ENCODE measurements at places on chromosomes 4 and X.

DNA sequence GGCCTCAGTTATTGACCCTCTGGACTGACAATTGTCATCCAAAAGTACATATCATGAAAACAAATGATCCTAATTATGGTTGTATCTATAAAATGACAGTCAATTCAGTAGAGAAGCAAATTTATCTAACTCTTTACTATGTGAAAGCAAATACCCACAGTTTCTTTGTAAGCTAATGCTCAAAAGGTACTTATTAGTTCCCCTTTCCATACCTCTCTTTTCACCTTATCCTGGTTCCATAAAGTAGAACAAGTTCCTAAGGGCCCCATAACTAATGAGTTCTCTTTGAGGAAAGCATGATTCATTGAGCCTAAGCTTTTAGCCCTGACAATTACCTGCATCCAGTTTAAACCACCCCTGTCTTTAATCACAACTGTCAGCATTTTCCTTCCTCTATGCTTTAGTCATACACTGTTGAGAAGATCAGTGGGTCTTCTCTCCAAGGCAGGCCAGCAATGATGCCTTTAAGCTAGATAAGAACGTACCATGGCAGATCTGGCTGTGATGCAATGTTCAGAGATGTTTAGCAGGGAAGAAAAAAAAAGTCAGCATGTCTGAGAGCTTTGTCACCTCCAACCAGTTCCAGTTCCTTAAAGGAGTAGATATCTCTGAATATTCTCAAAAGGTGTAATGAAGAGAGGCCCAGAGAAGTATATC, 179.7 kb upstream of the RASGEF1B start:
- DNase-seq = no peak

DNA sequence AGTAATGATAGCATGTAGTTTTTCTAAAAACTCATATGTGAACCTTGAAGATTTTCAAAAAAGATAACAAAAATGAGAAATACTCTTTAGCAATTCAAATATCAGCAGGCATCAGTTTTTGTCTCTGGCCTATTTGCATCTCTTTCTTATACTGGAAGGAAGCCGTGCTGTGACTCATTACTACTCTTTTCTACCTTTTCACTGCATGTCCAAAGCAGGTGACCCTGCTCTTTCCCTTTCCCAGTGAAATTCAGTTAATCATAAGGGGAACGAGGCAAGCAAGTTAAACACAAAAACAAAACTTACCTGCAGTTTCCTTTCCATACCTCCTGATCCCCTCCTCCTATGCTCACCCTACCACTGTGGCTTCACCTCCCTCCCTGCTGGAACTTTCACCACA, 9.3 kb downstream of the SPATA4 start:
- DNase-seq = no peak

DNA sequence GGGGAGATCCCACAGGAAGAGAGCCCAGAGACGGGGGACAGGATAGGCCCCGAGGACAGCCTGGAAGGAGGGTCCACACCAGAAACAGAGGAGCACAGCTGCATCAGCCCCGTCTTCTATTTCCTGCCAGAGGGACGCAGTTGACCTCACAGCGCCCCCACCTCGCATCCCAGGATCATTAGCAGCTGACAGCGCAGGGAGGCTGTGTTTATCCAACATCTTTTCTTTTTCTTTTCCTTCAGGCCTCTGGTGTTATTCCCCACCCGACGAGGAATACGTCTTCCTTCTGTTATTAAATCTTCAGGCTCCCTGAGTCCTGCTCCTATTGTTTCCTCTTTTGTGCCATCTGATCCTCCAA, 75.4 kb downstream of the DCHS2 start:
- DNase-seq = no peak

- DNase-seq = no peak
These were observed 222.1 kb upstream of the GALNT7 start for GRCh38 chr4:172946503-172946902.

- no peak for DNase-seq
These were observed 28.3 kb upstream of the NKX6-1 start for GRCh38 chr4:84527391-84527790.

DNA sequence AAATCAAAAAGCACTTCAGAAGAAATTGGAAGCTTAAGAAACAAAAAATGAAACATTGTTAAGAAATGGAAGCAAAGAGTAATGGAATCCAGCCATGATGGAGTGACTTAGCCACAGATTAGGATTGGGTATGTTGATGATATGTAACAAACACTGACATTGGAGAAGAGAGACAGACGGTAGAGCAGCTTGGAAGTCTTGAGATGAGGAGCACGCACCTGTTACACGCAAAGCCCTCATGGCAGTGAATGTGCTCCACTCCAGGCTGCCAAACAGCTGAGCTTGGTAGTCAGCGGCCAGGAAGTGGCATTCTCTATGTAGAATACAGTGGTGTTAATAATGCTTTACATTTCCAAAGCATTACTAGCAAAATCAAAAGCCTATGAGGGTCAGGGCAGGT, 56.9 kb upstream of the GPRIN3 start:
- DNase-seq = no peak

DNA sequence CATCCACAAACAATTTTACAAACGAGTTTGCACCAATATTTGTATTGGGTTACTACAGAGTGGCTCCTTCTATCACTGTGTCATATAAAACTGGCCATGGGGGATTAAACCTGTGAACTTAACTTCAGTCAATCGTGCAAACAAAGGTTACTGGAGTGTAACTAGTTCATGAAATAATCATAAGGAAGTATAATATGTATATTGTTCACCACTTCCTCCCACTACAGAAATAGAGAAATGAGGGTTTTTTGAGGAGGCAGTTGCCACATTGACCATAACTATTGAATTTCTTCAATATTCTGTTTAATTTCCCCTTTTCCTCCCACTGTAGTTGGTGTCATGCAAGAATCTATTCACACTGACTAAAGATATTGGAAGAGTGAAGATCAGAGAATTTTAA, at the start of gene GPR82:
GPR82 (plus strand) TSS at position 356 of the 400 bp plus-strand sequence. CDS start 2,846 bp downstream, outside the sequence.
- no peak for DNase-seq

DNA sequence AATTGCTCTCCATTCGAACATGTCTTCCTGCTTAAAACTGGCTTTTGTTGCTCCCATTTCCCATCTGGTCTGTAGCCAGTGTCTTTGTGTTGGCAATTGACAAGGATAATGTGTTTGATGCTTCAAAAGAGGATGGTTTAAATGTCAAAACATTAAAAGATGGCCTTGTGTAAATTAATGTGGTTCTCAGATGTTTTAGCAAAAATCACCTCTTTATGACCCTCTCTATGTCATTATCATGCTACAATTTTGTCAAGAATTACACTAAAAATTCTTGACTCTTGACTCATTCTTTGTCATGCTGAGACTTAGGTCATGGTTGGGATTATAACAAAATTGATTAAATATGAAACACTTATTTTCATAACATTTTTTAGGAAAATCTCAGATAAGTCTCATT, 47.4 kb downstream of the TMEM131L start:
- DNase-seq = no peak

DNA sequence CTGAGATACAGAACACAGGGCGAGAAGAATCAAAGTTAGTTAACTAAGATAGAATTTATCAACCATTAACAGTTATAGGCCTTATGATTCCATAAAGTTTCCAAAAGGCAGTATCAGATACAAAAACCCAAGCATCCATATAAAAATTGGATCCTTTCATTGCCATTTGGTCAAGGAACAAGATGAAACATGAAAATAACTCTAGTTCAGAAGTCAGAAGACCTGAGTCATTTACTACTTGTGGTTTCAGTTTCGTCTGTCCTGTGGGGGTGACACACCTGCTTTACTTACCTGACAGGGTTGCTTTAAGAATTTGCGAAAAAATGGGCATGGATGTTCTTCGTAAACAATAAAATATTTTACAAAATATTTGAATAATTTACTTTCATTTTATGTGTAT, 130.8 kb downstream of the ANAPC10 start:
- DNase-seq = no peak

DNA sequence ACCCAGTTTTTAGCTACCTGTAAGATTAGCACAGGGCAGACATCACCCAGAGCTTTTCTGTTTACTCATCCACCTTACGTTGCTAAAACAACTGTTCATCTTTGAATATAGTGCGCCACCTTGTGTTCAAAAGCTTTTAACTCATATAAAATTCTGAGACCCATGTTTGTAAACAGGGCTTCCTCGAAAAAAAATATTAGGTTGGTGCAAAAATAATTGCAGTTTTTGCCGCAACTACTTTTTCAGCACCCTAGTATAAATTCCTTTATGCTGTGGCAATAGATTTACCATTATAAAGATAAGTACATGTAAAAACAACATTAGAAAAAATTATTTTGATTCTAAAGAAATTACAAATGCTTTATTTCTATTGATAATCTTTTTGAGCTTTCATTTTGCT, 147.9 kb downstream of the LRBA start:
- peak; percentile 16 for DNase-seq

DNA sequence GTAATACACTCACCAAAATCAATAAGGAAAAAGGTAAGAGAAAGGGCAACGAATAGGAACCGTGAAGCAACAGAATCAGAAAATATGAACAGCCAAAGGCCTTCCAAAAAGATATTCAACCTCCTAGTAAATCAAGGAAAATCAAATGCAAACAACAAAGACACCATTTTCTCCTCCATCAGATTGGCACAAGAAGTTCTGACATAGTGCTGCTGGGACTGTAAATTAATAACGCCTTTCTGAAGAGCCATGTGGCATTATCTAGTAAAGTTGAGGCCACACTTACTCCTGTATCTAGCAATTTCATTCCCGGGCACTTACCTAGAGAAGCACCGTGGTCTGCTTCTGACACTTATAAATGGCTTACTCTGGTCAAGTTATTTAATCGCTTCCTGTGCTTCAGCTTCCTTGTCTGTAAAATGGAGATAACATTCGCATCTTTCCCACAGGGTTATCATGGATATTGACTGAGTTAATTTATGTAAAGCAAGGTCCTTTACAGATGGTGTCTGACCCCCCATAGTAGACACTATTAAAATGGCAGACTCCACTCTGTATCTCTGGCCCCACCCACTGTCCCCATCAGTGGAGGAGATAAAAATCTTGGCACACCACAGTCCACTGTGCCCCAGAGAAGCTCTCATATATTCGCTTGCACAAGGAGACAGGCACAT, 20.5 kb upstream of the ENPP6 start:
- no peak for DNase-seq

GRCh38 chrX:53686151-53686885, at the start of gene HUWE1:
TSS of gene HUWE1 (minus strand) at chrX:53686719. CDS start at chrX:53654107, 32,612 bp downstream.
- DNase-seq = peak; percentile 74

- DNase-seq = no peak
These were observed 168.7 kb downstream of the NR3C2 start for GRCh38 chr4:148273501-148273986.

DNA sequence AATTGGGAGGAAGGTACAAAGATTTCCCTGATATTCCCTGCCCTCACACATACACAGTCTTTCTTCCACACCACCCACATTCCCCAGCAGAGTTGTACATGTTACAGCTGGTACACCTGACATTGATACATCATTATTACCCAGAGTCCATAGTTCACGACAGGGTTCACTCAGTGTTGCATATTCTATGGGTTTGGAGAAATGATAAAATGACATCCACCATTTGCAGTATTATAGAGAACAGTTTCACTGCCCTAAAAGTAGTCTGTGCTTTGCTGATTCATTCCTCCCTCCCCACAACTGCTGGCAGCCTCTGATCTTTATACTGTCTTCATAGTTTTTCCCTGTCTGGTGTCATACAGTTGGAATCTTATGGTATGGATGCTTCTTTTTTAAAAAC, 15.0 kb downstream of the AGA start:
- DNase-seq = no peak

- no peak for DNase-seq
These were observed 440.2 kb downstream of the INPP4B start for GRCh38 chr4:142405695-142406498.

- DNase-seq = no peak
These were observed 91.8 kb upstream of the HPRT1 start for GRCh38 chrX:134368126-134368525.

- no peak for DNase-seq
These were observed 23.8 kb downstream of the STARD8 start for GRCh38 chrX:68671221-68671620.

DNA sequence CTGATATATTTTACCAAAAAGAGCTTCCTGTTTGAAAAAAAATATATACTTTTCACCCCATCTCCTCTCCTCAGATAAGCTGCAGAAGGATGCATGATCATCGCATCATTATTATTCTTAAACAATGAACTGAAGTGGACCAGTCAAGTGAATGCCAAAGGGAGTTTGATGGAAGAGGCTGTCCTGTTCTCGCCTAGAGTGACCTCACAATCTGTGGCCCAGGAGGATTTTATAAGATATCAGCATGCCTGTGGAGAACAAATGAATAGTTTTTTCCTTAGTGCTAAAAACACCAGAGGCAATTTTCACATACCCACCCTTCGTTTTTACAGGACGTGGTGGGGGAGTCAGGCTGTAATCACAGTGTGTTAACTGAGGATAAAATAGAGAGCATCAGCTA, 112.7 kb downstream of the USP46 start:
- no peak for DNase-seq

GRCh38 chrX:106894978-106895452, 8.1 kb downstream of the RIPPLY1 start:
- DNase-seq = no peak

GRCh38 chrX:5051831-5052491, 1176.7 kb downstream of the NLGN4X start:
- no peak for DNase-seq

DNA sequence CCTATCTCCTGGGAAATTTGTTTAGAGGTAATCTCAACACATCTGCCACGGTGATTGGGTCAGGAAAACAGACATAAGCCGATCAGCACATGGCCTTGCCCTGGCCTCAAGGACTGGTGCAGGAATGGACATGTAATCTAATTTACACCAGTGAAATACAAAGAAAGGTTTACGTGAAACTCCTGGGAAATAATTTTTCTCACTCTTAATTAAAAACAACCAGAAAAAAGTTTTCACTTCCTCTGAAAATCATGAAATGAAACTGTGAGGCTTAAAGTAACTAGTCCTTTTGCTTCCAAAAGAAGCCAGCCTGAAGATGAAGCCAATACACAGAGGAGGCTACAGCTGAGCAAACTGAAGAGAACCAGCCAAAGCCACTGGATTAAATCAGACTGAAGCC, 154.1 kb upstream of the FAM241A start:
- no peak for DNase-seq

DNA sequence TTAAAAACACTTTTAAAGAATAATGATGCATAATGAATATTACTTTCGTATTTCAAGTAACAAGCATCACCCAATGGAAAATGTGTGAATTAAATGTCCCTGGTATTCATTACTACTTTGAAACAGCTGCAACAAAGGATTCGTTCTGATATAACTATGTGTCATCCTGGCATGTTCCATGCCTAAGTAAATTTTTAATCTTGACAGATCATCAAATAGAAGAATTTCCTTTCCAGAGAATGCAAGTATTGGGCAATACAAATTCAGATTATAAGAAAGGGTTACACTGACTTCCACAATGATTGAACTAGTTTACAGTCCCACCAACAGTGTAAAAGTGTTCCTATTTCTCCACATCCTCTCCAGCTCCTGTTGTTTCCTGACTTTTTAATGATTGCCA, 105.3 kb downstream of the SPCS3 start:
- no peak for DNase-seq

GRCh38 chr4:5823542-5824211, 69.2 kb downstream of the CRMP1 start:
- DNase-seq = no peak
